ENCODE measurements at places on chromosomes 4 and X.

DNA sequence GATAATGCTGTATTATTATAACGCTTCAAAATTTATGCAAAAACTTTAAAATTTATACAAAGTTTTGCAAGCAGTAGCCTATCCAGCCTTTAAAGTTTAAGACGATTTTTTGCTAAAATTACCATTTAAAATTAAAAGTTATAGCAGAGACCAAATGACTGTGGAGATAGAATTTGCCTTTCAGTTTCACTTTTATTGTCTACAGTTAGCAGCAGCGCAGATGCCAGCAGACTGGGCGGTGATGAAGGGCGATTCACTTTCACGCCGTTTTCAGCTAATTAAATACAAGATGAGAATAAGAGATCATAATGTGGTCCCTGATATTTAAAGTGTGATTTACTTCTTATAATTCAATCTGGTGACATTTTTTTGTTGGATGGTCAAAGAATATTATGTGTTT, 1381.5 kb upstream of the ADGRL3 start:
- peak; percentile 12 for DNase-seq

- DNase-seq: peak; percentile 1
Measured at GRCh38 chrX:101290957-101291603, at the start of gene TAF7L. Gene TAF7L (minus strand): TSS chrX:101291334. CDS start chrX:101287543, 3,791 bp downstream.

- no peak for DNase-seq
Measured at GRCh38 chr4:38499101-38499500, 164.9 kb upstream of the KLF3 start.

GRCh38 chrX:65772842-65773241, 105.4 kb downstream of the MSN start:
- DNase-seq: no peak

- peak; percentile 68 for DNase-seq
Measured at GRCh38 chr4:39259571-39260330, 77.4 kb downstream of the WDR19 start.

- DNase-seq: no peak
Measured at GRCh38 chr4:120801137-120801758, 121.3 kb downstream of the PRDM5 start.

- no peak for DNase-seq
Measured at GRCh38 chr4:65391814-65392213, 278.5 kb downstream of the EPHA5 start.

- no peak for DNase-seq
Measured at GRCh38 chrX:19565605-19566004, 50.3 kb upstream of the MAP3K15 start.

GRCh38 chr4:77880784-77881183, 18.2 kb downstream of the MRPL1 start:
- no peak for DNase-seq

DNA sequence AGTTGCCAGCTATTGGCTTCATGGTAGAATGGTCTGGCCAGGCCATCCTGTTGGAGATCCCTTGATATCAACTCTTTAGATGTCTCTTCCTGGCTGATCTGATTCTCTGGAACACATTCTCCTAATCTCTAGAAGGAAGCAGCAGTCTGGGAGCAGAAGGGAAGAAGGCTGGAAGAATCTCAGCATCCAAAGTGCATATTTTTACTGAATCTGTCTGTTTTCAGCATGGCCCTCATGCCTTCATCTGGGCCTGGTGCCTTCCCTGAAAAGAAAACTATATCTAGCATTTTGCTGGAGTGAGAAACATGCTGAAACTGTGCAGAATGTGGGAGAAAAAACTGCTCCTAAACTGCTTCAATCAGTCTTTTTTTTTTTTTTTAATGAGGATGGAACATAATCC, 148.7 kb downstream of the REPS2 start:
- no peak for DNase-seq

GRCh38 chr4:121665371-121665770, 31.4 kb downstream of the ANXA5 start:
- DNase-seq: no peak

GRCh38 chr4:120144634-120145033, 78.0 kb upstream of the MAD2L1 start:
- DNase-seq: no peak

GRCh38 chr4:131419147-131419546, 1729.9 kb upstream of the PCDH10 start:
- DNase-seq: no peak

- no peak for DNase-seq
Measured at GRCh38 chrX:20680998-20681397, 414.3 kb upstream of the RPS6KA3 start.

- DNase-seq: no peak
Measured at GRCh38 chr4:20217951-20218350, 33.8 kb upstream of the SLIT2 start.

DNA sequence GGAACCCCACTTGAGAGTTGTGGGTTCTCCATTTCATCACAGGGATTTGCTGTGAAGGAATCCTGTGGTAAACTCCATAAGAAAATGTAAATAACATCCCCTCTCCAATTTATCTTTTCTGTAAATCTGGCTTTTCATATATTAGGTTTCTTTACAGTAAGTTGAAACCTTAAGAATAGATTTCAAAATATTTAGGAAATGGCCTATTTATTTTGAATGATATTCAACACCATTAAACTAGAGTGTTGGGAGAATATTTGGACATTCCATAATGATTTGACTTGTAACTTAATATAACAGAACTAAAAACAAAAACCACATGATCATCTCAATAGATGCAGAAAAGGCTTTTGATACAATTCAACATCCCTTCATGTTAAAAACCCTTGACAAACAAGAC, 197.3 kb upstream of the PGRMC2 start:
- DNase-seq: no peak

GRCh38 chrX:57964975-57965374, 54.7 kb upstream of the ZXDA start:
- no peak for DNase-seq

DNA sequence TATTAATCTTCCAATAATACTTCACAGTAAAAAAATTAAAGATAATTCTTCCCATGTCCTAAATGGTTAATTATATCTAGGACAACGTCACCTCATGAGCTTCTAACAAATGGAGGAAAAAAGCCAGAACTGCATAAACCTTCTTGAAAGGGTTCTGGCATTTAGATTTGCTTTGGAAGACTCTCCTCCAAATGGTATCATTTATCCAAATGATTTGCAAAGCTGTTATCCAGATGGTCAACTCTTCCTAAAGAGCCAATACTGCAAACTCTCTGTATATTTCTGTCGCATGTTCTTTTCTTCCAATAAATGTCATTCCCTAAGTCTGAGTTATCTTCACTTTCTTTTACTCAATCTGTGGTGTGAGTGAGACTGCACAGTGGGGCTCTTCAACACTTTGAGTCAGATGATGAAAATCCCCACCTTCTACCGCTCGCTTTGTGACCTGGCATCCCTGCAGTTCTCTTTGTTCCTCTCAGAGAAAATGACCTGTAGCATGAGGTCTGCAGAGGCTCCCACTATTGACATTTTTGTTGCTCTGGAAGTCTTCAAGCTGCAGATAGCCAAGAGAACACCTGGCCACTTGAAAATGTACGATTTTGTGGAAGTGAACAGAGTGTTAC, 52.9 kb downstream of the TMEM150C start:
- DNase-seq: no peak

- DNase-seq: no peak
Measured at GRCh38 chrX:132017431-132018185, 5.5 kb upstream of the STK26 start.

DNA sequence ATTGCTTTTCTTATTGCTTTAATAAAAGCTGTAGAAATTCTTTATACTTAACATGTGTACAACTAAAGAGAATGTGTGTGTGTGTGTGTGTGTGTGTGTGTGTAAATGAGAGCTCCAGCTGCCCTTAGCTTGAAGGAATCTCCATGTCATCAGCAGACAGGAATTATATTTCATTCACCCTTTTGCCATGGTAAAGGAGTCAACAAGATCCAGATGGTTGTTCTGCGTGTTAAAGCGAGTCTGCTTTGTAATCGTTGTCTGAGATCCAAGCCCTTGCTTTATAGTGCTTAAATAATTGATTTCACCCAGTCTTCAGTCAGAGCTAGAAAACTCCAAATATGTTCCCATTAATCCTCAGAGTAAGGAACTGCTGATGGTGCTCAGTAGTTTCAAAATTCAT, 285.5 kb downstream of the PDGFC start:
- no peak for DNase-seq

DNA sequence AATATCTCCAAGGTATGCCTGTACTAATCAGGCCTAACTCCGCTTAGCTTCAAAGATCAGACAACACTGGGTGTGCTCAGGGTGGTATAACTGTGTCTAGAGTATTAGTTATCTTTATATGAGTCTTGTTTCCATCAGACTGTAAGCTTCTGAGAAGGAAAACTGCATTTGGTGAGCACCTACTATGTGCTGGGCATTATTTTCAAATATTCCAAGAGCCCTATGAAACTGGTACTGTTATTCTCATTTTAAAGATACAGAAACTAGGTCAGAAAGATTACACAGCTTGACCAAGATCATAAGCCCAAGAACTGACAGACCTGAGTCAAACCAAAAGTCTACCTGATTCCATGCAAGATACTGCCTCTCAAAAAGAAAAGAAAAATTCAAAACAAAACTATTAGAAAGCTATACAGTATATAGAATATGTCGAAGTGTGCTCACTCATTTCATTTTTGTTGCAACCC, 44.4 kb downstream of the LRBA start:
- no peak for DNase-seq

- DNase-seq: no peak
Measured at GRCh38 chr4:24321616-24322015, 262.7 kb downstream of the DHX15 start.

- DNase-seq: no peak
Measured at GRCh38 chr4:108926061-108926460, 163.2 kb upstream of the ETNPPL start.

- DNase-seq: no peak
Measured at GRCh38 chr4:11355226-11355625, 73.5 kb downstream of the HS3ST1 start.

- no peak for DNase-seq
Measured at GRCh38 chrX:5683996-5684395, 544.7 kb downstream of the NLGN4X start.

DNA sequence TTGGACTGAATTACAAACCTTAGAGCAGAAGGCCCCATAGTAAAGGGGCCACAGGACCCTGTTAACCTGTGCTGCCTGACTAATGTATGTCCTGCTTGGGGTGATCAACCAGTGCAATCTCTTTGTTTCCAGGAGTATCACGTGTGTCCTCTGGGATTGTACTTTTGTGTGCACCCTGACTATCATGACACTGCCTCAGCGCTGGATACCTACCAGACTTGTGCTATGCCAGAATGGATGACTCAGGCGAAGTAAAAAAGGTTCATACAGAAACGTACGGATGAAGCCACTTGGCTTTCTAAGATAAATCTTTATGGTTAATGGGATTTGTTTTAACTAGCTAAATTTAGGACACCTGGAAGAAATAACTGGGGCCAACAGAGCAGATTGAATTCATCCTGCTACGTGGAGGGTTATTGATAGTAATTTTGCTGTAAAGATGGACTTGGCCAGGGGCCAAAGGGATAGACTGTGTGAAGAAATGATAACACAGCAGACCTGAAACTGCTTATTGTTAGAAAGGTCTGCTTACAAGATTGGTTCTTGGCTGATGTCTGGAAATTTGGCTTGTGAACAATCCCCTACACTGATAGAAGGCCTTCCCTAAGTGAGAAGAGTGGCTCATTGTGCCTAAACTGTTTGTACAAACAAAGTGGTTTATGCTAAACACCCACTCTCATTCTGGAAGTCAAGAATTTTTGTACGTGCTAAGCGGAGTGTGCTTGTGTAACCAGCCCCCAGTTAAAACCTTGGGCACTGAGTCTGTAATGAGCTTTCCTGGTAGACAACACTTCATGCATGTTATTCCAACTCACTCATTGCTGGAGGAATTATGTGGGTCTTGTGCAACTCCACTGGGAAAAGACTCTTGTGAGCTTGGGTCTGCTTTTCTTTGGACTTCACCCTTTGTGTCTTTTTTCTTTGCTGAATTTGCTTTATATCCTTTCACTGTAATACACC, 750.5 kb upstream of the HTR2C start:
- no peak for DNase-seq

DNA sequence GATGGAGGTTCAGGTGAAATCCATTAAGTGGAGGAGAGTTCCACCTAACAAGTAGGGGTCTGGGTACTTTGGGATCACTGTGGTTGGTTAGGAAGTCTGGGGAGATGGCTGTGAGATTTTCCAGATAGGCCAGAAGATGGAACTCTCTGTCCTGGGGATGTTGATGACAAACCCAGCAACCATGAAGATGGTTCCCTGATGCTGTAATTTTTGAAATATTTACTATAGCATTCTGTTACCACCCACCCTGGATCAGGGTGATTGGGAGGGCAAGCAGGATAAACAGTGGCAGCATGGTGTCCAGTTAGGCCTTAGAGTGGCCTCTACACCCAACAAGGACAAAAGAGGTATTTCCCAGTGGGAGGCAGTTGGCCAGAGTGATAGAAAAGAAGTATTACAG, 15.9 kb upstream of the NELFA start:
- no peak for DNase-seq

DNA sequence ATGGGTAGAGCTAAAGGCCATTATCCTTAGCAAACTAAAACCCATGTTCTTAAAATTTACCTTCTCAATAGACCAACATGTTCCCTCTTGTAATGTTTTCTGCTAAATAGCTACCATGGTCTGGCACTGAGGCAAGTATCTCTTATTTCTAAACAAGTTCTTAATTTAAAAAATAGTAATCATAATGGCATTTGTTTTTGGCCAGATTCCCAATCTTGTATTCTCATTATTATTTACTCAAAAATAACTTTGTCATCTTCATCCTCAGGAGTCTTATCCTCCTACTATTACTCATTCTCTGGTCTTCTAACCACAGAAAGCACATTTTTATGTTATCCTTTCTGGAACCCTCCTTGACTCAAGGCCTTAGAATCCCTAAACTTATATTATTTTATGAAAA, 931.2 kb downstream of the CCSER1 start:
- DNase-seq: no peak

GRCh38 chrX:46954716-46955115, 42.5 kb downstream of the JADE3 start:
- DNase-seq: no peak

- DNase-seq: peak; percentile 39
Measured at GRCh38 chr4:98778206-98778605, 119.8 kb upstream of the TSPAN5 start.

DNA sequence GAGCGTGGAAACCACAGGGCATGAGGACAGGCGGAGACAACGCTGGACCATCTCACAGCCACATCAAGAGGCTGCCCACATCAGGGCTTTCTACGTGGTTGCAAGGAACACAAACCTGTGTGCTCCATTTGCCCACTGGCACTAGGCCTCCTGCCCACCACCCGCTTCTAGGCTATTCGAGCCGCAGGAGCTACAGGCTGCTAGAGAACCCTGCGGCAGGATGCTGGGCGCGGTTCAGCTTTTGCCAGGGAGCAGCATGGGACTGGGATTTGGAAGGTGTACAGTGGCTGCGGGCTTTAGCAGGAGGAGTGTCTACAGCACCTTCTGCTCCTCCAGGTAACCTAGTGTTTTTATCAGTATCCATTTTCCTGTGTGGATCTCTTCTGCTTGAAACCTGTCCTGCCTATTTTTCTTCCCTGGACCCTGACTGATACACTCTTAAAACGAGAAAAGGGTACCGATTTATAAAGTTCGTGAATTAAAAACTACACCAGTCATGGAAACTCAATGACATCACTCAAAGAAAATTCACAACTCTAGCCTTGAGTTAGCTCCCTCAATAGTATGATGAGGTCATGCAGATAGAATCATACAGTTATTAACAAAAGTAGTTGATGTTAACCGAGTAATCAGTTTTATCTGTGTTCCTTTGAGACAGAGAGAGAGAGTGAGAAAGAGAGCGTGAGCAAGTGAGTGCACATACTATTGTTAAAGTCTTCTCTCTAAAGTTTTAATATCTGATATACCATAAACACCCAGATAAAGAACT, 12.8 kb downstream of the NOP14 start:
- DNase-seq: no peak
